ENCODE measurements at places on chromosomes 11 and 22.

- DNase-seq, result no peak
These were observed 10.8 kb downstream of the TMEM86A start for GRCh38 chr11:18709414-18709813.

DNA sequence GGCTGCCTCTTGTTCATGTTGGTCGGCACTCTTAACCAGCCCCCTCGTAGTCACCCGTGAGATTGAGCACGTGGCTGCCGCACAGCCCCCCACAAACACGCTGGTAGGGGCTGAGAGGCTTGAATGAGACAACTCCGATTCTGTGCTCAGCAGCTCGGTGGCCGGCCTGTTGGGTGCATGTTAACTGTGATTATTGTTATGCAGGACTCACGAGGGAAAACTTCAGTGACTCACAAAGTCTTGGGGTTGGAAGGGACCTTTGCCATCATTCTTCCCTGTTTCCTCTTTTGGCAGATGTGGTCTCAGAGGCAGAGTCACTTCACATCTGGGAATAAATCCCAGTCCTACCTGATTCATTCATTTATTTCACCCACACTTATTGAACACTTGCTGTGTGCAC is 75.2 kb downstream of the ADAMTS15 start:
- no peak for DNase-seq

DNA sequence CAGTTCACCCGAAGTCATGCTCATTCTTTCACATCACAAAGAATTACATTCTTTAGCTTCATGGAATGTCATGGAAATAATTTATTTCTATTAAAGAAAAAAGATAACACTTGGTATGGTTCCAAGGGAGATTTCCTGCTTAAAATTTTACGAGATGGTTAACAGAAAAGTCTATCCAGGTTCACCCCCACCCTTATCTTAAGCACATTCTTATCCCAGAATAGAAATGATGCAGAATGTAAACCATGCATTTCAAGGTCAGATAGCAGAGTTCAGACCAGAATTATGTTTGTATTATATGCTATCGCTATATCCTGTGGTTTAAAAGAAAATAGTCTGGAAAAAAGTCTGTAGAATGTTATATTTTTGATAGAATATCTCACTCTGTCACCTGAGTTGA is 58.7 kb downstream of the GAS2 start:
- DNase-seq, result no peak

DNA sequence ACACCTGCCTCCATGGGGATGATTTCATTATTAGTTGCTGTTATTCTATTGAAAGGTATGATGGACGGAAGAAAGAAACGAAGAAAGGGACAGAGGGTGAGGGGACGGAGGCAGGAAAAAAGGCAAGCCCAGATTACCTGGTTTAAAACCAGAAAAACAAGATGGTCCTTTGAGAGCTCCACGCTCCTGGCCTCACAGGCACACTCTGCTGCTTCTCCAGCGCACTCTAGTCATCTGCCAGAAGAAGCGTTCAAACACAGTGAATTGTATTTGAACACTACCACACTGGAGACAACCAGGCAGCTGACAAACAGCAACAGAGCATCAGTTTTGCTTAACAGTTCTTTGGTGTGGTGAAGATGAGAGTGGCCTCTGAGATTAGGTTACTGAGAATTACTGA is 216.9 kb downstream of the CADM1 start:
- DNase-seq, result no peak

DNA sequence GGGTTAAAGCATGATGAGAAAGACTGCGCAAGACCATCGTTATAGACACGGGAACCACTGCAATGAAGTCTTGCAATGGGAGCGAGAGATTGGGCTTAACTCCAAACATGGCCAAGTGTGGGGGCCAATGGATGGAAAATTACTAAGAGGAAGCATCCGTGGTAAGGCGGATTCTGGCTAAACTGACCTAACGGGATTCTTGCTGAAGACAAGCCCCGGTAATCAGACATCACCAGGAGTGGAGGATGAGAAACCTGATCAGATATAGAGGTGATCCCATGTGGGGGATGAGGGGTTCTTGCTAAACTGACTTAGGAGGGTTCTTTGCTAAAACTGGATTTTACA is 5.8 kb upstream of the SYNGR1 start:
- no peak for DNase-seq

DNA sequence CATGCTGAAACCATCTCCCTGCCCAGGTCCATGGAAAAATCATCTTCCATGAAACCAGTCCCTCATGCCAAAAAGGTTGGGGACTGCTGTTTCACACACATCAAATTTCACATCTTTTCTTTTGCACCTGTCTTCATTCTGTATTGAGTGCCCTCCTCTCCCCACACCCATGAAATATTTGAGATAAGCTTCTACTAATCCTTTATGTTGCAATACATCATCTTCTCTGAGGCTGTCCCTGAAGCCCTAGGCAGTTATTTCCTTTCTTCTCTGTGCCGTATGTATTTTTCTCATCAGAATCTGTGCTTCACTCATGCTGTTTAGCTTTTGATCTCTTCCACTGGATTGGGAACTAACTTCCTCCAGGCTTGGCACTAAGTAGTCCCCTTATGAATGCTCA is 40.0 kb upstream of the RRM1 start:
- no peak for DNase-seq

DNA sequence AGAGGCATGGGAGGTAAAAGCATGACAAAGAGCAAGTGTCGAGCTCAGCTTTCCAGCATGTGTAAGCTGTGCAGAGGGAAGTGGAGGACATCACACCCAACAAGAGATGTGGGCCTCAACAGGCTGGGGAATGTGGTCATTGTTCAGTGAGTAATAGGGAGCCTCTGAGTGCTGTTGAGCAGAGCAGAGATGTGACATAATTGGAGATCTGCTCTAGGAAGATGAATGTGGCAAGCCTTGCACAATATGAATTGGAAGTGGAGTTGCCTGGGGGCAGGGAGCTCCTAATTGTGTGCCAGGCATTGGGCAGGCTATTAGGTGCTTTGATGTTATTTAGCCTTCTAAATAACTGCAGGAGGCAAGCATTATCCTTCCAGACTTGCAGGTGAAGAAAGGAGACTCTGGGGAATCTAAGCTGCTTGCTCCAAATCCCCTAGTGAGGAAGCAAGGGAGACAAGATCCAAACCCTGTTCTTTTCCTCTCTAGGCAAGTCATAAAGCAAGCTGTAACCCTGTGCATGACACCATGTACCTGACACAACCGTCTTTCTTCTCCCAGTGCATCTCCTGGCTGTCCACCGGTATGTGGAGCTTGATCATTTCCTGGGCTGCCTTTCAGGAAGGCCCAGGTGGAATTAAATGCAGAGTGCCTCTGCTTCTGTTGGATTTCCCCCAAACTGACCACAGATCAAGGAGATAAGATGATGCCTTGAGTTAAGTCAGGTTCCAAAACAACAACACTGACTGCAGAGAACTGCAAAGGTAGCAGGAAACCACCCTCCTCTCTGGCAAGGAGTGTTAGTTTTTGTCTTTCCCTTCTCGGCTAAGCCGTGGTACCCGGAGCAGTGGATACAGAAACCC is 221.4 kb downstream of the TENM4 start:
- no peak for DNase-seq

DNA sequence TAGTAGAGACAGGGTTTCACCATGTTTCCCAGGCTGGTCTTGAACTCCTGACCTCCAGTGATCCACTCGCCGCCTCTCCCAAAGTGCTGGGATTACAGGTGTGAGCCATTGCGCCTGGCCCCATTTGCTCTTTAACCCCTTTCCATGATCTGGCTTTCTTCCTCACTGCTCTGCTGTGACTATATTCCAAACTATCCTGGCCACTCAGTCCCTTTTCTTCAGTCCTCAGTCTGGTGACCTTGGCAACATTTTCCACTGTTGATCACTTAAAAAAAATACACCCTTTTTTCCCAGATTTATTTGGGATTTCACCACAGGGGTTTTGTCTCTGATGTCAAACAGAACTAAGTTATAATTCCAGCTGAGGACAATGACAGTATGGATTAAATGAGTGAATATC is 24.5 kb downstream of the MMP20 start:
- no peak for DNase-seq

- no peak for DNase-seq
These were observed 291.5 kb downstream of the MN1 start for GRCh38 chr22:27510024-27510423.

DNA sequence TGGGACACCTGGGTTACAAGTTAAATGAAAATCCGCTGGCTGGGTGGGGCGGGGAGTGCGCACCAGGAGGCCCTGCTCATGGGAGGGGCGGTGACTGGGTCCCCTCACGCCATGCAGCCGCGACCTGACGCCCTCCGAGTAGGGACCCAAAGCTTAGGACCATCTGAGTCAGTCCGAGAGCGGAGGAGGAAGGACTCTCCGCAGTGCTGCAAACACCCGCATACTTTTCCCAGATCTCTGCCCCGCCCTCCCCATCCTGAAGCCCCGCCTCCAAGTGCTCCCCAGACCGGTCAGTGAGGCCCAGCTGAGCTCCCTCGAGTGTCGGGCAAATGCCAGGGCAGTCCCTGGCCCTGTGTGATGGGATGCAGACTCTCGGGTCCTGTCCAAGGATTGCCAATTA is 6.6 kb upstream of the FLI1 start:
- no peak for DNase-seq

GRCh38 chr11:57001674-57002401 is 13.1 kb downstream of the OR5AK2 start:
- no peak for DNase-seq

GRCh38 chr11:32062540-32062939 is 28.3 kb upstream of the RCN1 start:
- DNase-seq, result no peak

GRCh38 chr11:111460856-111461255 is 51.3 kb downstream of the BTG4 start:
- DNase-seq, result no peak

GRCh38 chr11:1877211-1878136 is 14.2 kb downstream of the PRR33 start:
- DNase-seq, result no peak
